Activated T-helper 17 cell treated with anti-CD3 and anti-CD28 coated beads, Interleukin-2, amount 50 U/mL, for 72 hours (primary cell): ENCODE measurements at places on chromosomes 5 and 9.

- ATAC-seq: no peak
These were observed 53.3 kb downstream of the NREP start for GRCh38 chr5:111703662-111704061.

DNA sequence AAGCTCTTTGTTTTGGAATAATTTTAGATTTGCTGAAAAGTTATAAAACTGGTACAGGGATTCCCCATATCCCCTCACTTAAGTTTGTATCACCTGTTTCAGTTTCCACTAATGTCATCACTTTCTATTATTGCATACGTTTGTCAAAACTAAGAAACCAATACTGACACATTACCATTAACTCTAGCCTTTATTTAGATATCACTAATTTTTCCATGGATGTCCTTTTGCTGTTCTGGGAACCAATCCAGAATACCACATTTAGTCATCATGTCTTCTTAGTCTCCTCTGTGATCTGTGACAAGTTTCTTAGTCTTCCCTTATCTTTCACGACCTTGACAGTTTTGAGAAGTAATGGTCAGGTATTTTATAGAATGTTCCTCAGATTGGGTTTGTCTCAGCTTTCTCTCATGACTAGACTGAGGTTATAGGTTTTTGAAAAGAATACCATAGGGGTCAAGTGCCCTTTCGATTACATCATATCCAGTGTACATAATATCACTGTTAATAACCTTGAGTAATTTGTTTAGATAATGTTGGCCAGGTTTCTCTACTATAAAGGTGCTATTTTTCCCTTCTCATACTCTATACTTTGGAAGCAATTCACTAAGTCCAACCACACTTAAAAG is 51.9 kb upstream of the NMUR2 start:
- no peak for ATAC-seq

DNA sequence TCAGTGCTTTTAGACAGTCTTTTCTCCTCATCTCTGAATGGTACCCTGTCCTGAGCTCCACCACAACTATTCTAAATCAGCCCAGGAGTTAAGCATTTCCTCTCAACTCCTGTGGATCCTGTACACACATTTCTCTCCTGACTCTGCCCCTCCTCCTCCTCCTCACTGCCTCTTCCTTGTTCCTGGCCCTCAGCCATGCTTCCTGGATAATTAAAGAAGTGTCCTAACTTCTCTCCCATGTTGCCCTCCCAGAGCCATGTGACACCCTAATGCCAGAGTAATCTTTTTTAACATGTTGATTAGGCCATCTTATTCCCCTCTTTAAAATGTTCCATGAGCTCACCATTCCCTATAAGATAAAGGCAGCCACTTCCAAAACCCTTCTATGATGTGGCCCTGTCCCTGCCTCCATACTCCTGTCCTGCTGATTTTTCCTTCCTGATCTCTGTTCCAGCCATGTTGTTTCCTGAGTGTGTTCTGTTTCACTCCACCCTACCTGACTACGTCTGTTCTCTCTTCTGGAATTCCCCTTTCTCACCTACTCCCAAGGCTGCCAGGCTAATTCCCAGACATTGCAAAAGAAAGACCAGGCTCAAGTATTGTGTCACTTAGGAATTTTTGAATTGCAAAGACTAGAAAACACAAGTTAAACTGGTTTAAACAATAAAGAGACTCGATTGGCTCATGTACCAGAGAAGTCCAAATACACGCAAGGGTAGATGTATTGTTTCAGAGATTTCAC is 295.2 kb downstream of the MAST4 start:
- no peak for ATAC-seq

GRCh38 chr5:133285583-133286021 is 233.8 kb downstream of the HSPA4 start:
- peak; percentile 46 for ATAC-seq

DNA sequence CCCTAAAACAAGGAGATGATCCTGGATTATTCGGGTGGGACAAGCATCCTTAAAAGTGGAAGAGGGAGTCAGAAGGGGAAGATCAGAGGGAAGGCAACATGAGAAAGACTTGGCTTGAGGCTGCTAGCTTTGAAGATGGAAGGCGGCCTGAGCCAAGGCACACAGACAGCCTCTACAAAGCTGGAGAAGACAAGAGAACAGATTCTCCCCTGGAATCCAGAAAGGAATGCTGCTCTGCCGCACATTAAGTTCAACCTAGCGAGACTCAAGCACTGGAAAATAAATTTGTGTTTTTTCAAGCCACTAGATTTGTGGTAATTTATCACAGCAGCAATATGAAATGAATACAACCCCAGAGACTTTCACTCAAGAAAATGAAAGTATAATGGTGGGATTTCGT is 17.9 kb downstream of the SLC36A3 start:
- no peak for ATAC-seq

DNA sequence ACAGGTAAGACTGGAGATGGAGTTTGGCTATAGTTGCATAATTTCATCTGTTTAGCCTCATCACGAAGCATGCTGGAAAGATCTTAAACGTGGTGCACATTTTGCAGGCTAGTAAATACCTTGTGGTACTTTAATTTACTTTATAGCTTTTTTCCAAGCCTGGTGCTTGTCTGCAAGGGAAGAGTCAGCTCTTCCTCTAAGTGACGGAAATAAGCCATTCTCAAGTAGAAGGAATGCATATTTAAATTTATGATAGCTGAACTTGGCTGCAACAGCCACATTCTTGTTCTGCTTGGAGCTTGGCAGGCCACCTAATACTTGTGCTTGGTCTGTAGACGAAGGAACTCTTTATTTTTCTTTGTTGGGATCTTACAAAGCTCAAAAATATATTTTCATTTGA is 188.0 kb upstream of the PIK3R1 start:
- ATAC-seq: no peak

- ATAC-seq: no peak
These were observed 218.6 kb downstream of the SNX18 start for GRCh38 chr5:54736003-54736797.

DNA sequence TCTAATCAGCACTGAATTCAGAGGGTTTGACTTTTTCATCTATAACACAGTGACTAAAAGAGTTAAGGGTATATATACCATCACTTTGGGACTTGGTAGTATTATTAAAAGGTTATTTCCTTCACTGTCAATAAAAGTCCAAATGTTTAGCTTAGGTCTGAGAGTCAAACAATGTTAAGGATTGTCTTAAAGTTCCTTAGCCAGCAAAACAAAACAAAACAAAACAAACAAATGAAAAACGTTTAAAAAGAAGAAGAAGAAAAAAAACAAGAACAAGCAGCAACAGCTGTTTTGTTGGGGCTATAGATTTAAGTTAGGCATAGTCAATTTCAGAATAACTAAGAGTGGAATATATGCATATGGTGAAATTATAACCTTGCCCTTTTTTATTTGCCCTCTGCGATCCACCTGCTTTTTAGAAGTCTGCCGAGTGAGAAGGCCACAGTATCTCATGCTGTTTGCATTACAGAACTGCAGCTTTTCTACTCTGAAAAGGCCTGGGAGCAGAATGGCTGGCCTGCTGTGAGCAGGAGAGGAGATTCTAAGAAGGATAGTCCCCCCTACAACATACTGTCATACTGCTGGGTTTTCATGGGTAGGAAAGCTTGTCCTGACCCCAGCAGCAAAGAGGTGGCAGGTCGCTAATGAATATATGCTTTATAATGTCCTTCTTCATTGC is 141.7 kb downstream of the NTRK2 start:
- no peak for ATAC-seq

DNA sequence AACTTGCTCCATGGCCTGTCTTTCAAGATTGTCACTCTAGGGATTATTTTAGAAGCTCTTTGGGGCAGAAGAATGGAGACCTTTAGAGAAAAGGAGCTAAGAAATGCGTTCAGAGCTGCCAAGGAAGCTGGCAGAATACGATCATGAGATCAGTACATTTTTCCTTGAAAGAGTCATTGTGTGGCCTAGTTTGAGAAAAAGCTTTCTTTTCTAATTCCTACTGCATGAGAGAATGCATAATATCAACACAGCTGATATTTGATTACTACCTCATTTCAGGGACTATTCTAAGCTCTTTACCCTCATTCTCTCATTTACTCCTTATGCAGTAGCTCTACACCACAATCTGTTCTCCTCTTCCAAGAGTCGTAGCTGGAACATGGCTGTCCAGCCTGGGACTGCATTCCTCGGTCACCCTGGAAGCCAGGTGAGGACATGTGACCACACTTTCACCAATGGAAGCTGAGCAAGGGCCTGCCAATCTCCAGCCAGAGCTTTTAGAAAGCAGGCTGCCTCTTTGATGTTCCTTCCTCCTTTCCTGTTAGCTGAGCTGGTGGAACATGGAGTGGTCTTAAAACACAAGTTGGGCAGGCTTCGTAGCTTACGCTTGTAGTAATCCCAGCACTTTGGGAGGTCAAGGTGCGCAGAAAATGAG is 99.3 kb upstream of the LHFPL2 start:
- ATAC-seq: no peak

- no peak for ATAC-seq
These were observed 257.8 kb downstream of the FSTL4 start for GRCh38 chr5:133354323-133355185.

GRCh38 chr5:96489532-96489931 is 56.5 kb upstream of the PCSK1 start:
- no peak for ATAC-seq

DNA sequence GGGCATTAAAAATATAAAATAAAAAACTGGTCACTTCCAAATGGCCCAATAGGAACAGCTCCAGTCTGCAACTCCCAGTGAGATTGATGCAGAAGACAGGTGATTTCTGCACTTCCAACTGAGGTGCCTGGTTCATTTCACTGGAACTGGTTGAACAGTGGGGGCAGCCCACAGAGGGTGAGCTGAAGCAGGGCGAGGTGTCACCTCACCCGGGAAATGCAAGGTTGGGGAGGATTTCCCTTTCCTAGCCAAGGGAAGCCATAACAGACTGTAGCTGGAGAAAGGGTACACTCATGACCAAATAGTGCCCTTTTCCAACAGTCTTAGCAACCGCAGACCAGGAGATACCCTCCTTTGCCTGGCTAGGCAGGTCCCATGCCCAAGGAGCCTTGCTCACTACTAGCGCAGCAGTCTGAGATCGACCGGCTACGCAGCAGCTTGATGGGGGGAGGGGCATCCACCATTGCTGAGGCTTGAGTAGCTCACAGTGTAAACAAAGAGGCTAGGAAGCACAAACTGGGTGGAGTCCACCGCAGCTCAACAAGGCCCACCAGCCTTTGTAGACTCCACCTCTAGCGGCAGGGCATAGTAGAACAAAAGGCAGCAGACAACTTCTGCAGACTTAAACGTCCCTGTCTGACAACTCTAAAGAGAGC is 12.7 kb downstream of the RLN1 start:
- peak; percentile 56 for ATAC-seq
